ENCODE measurements at places on chromosomes 11 and 22.

- DNase-seq, result no peak
Measured at GRCh38 chr11:15941206-15941770, 415.1 kb downstream of the SOX6 start.

- no peak for DNase-seq
Measured at GRCh38 chr11:93814966-93815633, 31.0 kb downstream of the MED17 start.

DNA sequence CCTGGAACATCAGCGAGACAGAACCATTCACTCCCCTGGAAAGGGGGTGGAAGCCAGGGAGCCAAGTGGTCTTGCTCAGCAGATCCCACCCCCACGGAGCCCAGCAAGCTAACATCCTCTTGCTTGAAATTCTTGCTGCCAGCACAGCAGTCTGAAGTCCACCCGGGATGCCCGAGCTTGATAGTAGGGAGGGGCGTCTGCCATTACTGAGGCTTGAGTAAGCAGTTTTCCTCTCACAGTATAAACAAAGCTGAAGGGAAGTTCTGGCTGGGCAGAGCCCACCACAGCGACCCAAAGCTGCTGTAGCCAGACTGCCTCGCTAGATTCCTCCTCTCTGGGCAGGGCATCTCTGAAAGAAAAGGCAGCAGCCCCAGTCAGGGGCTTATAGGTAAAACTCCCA is 764.8 kb upstream of the LUZP2 start:
- no peak for DNase-seq

DNA sequence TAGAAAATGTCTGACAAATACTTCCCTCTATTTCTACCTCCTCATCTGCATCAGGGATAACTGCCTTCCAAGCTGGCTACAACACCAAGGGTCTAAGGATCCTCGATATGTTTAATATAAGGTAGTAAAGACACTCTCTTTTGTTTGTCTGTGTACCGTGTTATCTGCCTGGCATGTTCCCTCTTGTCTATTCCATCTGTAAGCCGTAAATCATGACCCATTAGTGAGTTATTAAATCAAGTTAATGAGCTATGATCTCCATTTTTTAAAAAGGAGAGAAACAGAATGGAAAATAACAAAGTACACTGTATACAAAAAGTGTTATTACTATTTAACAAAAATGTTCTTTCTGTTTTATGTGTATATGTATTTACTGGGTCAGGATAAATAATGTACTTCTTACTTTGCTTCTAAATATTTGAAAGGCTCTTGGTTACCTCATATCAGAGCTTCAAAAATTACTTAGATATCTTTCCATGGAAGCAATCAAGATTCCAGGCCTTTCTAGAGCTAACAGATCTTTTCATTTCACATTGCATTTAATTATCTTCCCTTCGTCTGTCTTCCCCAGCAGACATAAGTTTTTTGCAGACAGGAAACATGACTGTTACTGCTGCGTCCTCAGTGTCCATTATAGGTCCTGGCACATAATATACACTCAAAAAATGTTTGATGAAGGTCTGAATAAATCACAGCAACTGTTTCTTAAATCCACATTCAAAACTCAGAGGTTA is 342.6 kb upstream of the CCDC90B start:
- no peak for DNase-seq

- DNase-seq, result no peak
Measured at GRCh38 chr11:96219981-96220623, 122.9 kb downstream of the MAML2 start.

DNA sequence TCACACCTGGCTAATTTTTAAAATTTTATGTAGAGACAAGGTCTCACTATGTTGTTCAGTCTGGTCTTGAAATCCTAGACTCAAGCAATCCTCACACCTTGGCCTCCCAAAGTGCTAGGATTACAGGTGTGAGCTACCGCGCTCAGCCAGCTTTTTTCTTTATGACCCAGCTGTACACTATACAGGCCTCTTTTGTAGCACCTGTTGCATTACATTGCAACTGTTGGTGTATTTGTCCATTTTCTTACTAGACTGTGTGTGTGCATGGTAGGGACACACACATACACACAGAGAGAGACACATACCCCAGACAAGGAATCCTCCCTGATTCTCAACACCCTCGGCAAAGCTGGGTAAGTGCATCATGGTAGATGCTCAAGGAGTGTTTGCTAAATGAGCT is 61.7 kb downstream of the NAV2 start:
- no peak for DNase-seq

- no peak for DNase-seq
Measured at GRCh38 chr11:78560153-78560552, 14.5 kb downstream of the NARS2 start.

Measured in activated CD4-positive, alpha-beta T cell treated with anti-CD3 and anti-CD28 coated beads for 4 hours (primary cell).